ENCODE measurements at places on chromosomes 11 and 22.

DNA sequence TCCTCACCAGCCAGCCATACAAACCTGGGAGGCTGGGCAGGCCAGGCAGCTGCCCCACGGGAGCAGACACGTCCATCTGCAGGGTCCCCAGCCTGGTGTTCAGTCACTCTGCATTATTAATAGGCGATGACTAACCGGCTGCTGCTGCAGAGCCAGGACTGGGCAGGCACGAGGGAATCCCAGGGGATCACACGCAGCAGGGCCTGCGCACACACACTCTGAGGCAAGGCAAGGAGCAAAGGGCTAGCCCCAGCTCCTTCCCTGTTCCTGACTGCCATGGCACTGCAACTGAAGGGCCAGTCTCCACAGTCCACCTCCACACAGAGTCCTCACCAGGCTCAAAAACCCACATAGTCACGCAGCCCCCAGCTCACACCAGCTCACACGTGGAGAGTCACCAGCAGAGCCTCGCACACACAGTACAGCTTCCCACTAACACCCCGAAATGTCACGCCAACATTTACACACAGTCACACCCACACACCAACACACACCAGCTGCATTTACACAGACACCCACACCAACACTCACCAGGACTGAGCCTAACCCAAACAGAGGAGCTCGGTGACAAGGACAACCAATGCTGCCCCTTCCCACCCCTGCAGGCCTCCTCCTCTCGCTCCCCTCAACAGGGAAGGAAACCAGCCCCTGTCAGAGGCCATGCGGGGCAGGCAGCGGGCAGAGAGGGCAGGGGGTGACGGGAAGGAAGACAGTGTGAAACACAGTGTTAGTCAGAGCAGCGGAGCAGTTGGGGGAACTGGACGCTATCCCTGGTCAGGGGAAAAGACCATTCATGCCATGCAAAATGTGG is 47.3 kb downstream of the NRXN2 start:
- no peak for DNase-seq

DNA sequence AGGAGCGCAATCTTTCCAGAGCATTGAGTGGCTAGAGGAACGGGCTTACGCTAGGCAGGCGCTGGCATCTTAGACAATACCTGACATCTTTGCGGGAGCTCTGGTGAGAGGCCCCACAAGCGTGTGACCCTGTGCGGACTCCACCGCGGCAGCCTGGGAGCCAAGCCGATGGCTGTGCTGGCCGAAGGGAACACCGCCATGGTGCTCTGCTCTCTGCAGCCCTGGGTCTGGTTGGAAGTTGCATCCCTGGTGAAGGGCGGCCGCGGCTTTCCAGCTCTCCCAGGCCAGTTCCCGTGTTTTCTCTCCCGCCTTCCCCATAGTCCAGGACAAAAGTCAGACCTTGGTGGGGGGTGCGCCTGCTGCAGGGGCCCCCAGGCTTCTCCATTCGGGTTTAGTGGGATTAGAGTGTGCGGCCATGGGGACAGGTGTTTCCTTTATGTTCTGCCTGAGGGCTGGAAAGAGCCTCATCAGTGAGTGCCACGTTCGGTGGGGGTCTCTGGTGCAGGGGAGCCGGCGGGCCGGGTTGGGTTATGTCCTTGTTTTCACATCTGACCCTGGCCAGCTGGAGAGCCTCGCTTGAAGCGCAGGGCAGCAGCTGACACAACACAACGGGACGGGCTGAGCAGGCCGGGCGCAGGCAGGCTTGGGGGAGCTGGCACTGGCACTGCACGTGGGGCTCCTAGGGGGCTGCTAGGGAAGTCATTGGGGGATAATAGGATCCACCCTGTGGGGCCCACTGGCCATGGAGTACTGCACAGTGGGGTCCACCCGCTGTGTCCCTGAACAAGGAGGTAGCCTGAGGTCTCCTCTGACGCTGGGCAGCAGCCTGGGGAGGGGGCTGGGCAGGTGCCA is 94.8 kb downstream of the KCNQ1 start:
- DNase-seq: no peak

- DNase-seq: no peak
Observed at GRCh38 chr11:108970221-108970991, 305.5 kb downstream of the DDX10 start.

DNA sequence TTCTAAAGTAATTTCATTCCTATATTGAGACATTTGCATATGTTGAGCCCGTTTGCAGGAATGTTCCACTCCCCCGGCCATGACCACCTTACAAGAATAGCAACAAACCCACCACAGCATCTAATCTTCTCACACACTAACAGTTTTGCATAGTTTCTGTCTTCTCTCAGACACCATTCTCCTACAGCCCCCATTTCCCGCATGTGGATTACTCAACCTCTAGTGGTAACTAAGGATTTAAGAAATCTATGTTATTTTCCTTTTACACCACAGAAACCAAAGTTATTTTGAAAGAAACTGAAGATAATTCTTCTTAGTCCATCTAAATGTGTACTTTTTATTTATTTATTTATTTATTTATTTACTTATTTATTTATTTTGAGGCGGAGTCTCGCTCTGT is 2.3 kb downstream of the MS4A4E start:
- no peak for DNase-seq

- no peak for DNase-seq
Observed at GRCh38 chr22:47847131-47847890, 1084.9 kb downstream of the TBC1D22A start.

- DNase-seq: no peak
Observed at GRCh38 chr11:131811383-131811782, 441.0 kb downstream of the NTM start.

DNA sequence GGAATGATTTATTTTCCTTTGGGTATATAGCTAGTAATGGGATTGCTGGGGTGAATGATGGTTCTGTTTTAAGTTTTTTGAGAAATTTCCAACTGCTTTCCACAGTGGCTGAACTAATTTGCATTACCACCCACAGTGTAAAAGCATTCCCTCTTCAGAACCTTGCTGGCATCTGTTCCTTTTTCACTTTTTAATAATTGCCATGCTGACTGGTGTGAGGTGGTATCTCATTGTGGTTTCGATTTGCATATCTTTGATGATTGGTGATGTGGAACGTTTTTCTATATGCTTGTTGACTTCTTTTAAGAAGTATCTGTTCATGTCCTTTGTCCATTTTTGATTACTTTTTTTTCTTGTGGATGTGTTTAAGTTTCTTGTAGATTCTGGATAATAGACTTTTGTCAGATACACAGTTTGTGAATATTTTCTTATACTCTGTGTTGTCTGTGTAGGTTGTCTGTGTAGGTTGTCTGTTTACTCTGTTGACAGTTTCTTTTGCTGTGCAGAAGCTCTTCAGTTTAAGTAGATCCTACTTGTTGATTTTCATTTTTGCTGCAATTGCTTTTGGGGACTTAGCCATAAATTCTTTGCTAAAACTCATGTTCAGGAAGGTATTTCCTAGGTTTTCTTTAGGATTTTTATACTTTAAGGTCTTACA is 291.8 kb upstream of the DDI1 start:
- no peak for DNase-seq

- DNase-seq: no peak
Observed at GRCh38 chr11:76561245-76561644, 109.3 kb downstream of the LRRC32 start.

- no peak for DNase-seq
Observed at GRCh38 chr22:26748845-26749244, 91.5 kb downstream of the MIAT start.

Data from ecto neural progenitor cell (in vitro differentiated cells).